ENCODE measurements at places on chromosomes 6 and 20.
A peak's percentile ranks its signal among the peaks of the same experiment; 100 is the strongest.

DNA sequence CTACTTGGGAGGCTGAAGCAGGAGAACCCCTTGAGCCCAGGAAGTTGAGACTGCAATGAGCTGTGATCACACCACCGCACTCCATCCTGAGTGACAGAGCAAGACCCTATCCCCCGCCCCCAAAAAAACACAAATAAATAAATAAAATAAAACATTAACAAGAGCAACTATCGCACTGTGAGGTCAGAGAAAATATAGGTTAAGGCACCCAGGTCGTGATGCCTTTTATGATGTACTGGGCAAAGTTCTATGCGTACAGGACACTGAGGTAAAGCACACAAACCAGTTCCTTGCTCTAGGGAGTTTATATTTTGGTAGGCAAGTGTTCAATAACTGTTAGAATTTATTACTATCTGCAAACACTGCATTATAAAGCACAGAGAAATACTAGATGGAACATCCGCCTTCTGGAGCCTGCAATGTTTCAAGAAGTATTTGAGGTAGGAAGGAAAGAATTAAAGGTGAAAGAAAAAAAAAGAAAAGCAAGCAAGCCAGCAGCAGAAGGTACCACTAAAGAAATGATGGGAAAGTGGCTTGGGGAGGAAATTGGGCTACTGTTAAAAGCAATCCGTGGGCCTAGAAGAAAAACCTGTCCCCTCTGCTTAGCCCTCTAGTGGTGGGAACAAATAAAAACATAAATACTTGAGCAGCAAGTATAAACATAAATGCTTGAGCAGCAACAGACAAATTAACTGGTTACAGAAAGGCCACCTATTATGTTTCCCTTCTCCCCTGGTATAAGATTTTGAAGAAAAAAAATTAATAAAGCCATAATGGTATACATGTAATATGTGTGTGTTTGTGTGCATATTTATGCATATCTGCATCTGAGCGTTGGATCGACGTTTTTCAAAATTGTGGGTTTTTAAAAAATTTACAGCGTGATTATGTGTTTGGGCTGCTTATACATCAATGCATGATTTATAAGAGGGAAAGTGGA is 128.0 kb downstream of the PHACTR1 start:
- peak; percentile 40 for DNase-seq

- no peak for DNase-seq
Observed at GRCh38 chr6:75490706-75491105, 2.9 kb downstream of the FILIP1 start.

GRCh38 chr6:5191222-5191621 is 69.5 kb downstream of the LYRM4 start:
- no peak for DNase-seq

DNA sequence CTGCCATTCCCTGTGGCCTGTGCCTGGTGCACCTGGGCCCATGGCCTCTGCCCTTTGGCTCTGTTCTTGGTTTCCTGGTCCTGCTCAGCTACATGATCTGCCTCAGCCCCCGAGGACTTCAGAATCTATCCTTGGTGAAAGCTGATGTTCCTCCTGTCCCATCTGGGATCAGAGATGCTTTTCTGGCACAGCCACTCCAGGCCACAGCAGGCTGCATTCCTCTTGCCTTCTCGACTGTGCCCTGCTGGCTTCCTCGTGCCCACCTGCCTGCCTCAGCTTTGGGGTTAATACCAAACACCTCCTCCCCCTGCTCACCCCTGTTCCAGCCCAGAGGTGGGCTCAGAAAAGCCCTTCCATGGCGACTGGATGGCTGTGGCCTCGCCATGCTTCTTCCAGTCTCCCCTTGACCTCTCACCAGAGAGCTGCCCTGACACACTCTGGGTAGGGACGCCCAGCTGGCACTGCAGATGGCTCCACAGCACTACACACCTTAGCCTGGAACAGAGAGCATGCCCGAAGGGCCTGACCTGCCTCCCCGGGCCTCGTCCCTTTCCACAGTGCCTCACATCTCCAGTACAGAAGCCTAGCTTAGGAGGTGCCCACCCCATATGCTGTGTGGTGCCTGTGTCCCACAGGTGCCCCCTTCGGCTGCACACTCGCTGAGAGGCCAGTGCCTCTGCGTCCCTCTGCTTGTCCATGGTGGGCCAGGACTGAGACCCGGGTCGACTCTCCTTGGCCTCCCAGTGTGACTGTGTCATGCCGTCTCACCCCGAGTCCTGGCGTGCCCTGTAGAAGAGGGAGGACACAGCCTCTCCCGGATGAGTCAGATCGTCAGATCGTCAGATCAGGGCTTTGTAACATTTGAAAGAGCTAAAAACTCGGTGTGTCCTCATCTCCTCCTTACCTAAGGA is 148.8 kb downstream of the DTNBP1 start:
- no peak for DNase-seq

DNA sequence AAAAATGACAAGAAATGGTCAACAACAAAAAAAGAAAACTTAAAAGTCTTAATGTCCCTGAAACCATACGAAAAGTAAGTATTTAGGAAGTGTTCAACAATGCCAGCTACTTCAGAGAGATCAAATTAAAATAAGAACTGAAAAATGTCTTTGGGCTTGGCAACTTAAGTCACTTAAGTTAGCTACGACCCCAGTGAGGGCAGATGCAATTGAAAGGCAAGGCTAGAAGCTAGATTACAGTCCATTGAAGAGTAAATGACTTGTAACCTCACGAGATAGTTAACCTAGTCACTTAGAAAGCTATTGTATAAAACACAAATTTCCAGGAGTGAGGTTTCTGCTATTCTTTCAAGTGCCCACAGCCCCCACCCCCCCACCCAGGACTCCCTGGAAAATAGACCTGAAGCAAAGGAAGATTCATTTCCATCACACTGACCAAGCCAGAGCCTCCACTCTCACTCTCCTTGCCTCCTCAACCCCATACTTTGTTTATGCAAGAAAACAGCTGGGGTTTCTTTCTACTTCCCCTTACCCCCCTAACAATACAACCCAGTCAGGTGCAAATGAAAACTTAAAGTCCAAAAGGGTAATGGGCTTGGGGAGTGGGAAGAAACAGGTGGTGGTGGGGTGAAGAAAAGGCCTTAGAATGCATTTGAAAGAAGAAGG is 14.6 kb downstream of the RTN4IP1 start:
- DNase-seq = no peak

GRCh38 chr6:169542491-169542890 is 159.3 kb downstream of the WDR27 start:
- DNase-seq = no peak

- no peak for DNase-seq
Observed at GRCh38 chr6:44976677-44977641, 351.2 kb upstream of the RUNX2 start.

DNA sequence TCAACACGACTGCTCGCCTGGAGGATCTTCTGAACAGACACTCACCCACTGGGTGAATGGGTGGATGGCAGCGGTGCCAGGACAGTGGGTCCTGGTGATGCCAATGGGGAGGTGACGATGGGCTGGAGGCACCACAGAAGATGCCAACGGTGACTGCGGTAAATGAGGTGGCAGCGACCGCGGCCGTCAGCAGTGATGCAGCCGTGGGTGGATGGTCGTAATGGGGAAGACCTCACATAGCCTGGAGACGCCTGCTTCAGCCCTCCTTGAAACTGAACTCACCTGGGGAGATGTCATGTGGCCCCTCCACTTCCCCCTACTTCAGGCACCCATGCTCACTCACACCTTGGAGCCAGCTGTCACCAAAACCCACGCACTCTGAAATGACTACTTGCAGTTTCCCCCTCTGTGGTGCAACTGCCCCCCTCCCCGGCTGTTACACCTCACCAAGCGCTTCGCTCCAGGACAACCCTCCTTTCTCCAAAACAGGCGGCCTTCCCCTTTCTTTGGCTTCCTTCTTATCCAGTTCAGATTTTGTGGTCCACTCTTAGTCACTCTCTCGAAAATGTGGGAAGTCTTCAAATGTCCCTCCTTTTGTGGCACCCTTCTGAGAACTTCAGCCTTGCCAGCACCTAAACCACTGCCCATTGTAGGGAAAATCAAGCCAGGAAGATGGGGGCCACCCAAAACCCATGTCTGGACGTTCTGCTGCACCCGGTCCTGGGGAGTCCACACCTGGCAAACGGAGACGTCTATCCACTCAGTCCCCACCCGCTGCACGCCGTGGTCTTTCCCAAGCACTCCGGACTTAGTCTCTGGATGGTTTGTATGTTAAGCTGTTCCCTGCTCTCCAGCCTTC is 10.4 kb upstream of the ABHD16B start:
- DNase-seq = no peak

- no peak for DNase-seq
Observed at GRCh38 chr6:11793277-11793676, 14.7 kb upstream of the ADTRP start.

DNA sequence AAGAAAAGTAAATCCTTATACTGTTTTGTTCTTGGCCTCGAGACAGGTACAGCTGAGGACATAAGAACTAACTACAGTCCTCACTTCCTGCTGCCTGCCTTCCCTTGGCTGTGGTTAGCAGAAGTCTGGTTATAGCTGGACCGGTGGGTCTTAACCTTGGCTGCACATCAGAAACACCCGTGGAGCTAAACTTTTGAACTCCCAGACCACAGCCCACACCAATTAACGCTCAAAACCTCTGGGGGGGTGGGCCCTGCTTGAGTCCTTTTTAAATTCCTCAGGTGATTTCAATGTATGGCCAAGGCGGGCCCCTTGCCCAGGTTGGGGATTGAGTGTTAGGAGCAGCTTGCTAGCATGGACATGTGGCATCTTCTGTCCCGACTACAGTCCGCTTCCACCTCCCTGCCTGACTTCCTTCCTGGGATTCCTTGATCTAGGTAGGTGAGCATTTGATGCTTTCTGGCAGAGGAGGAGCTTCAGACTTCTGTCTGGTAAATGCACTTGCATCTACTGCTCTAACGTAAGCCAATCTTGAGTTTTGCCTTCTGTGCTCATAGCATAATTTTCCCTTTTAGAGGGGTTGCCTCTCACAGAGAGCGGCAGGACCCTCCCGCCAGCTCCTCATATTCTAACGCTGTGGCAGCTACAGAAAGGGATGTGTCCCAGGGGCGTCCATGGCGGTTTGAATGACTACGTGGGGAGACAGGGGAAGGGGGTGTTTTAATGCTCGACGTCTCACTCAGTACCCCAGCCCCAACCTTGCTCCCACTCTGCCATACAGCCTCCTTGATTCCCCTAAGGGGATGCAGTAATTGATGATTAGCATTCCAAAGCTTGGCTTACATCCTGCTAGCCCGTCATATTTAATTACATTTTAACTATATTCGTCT is 390.1 kb downstream of the ZFAND3 start:
- DNase-seq = peak; percentile 10

GRCh38 chr6:62283796-62284411 is 2.1 kb downstream of the KHDRBS2 start:
- DNase-seq = peak; percentile 35

DNA sequence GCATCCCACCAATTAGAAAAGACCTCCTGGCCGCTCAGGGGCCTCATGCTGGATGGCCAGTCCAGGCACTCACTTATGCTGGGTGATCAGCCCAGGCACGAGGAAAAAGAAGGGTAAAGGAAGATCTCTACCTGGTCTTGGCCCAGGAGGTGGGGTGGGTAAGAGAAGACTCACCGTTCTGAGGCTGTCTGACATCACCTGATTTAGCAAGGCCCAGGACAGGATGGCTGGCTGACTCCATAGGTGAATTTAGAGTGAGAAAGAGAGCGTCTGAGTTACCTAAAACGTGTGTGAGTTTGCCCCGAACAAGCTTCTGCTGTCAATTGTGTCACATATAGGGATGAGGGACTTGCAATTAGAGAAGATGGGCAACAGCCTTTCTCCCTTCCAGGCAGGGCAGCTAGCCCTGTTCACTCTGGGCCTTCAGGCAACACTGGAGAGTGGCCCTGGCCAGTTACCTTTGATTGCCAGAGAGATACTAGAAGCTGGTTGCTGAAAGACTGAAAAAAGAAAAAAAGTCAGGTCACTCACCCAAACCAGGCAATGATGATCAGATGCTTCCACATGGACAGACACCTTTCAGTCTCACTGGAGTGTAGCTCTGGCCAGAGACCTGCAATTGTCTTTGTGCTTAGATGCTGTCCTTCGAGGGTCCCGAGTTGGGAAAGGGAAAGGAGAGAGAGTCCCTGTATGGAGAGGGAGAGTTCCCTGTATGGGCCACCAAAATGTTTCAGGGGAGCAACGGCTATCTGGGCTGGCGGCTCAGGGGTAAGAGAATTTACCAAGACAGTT is 35.7 kb upstream of the IER3 start:
- DNase-seq = no peak

GRCh38 chr20:32894026-32894483 is 35.3 kb downstream of the EFCAB8 start:
- peak; percentile 33 for DNase-seq
